Testis (tissue), 5 donors: ENCODE measurements at places on chromosomes 16 and 17. TPM values are rescaled to one million over a fixed set of nuclear protein-coding genes. Genes with fewer than 3 reads are reported as not detected.

DNA sequence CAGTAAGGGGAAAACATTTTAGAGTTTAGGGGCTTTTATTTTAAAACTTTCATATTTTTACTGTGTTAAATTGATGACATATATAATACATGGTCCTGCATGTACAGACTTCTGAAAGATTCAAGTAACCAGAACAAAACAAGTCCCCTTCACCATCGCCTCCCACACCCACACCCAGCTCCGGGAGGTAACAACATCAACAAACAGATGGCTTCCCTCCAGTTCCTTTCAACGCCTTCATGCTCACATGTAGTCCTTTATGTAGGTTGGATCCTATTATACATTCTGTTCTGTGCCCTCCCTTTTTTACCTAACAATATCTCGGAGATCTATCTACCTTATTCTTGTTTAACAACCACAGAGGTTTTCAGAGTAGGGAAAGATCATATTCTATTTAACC, 30.5 kb downstream of the GINS3 start:
- H3K4me3 ChIP-seq, result no peak overlapping the region
- H3K4me1 ChIP-seq, result peaks cover 29% of the 10 kb centered on the region
- DNase-seq, result no peak
- H3K27me3 ChIP-seq, result no peaks in the 10 kb centered on the region

GRCh38 chr17:66687570-66688284, 147.2 kb upstream of the CACNG5 start:
- no peak overlapping the region for H3K27ac ChIP-seq
- no peak overlapping the region for H3K4me3 ChIP-seq
- no peaks in the 10 kb centered on the region for H3K36me3 ChIP-seq
- peaks cover 17% of the 10 kb centered on the region for H3K4me1 ChIP-seq

DNA sequence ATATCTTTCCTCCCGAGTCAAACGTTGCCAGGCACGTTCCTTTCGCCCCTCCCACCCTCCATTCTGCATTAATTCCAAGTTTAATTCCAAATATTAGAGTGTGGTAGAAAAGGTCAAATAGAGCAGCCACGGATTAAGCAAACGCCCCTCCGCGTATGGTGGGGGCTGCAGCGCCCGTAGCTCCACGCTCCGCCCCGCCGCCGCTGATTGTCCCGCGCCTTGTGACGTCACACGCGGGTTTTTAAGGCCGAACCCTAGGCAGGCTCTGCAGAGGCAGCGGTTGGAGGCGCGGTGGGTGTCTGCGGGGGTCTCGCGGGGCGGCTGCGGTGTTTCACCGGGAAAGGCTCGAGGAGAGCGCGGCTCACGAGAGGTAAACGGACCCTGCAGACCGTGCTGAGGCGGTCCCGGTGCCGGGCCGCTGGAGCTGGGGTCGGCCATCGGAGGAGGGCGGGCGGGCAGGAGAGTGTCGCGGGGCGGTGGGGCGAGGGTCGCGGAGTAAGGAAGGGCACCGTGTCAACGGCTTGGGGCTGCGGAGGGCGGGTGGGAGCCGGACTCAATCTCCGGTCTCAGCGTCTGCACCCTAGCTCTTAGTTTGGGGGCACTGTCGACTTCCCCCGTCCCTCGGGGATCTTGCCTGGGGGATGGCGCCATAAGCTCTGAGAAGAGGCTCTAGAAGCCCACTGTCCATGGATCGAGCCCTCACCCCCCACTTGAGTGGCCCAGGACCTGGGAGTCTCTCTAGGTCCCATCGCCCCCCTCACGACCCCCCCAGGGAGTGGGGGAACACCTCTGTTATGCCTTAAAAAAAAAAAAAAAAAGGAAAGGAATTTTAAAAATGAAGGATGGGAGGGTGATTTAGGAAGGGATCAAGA, at the start of gene ARL4D:
Gene ARL4D, plus strand, starts transcription at position 270 of the 872 bp plus-strand sequence. CDS start 740 bp downstream, outside the sequence.
- peak; percentile 96 for DNase-seq
- peak within 1 kb of the TSS; percentile 87 for H3K4me3 ChIP-seq
- no peaks in the 10 kb centered on the region for H3K27me3 ChIP-seq
- H3K4me1 ChIP-seq, result peaks cover 25% of the 10 kb centered on the region
- H3K27ac ChIP-seq, result peak within 1 kb of the TSS; percentile 93
- H3K36me3 ChIP-seq, result no peaks in the 10 kb centered on the region

- no peaks in the 10 kb centered on the region for H3K36me3 ChIP-seq
- H3K27ac ChIP-seq, result no peak overlapping the region
- H3K4me3 ChIP-seq, result no peak overlapping the region
- DNase-seq, result no peak
Observed at GRCh38 chr17:77540975-77541374, 400.2 kb downstream of the SEC14L1 start.

SMIM22 gene
- 9.8 TPM for total RNA-seq

TBC1D3B gene
- total RNA-seq, result 23.0 TPM

APOH gene
- 0.74 TPM for total RNA-seq
